ENCODE measurements at places on chromosomes 4 and X. TPM values are rescaled to one million over a fixed set of nuclear protein-coding genes. Genes with fewer than 3 reads are reported as not detected.

GRCh38 chr4:160026721-160027120 lies 923.8 kb downstream of the RAPGEF2 start:
- no peak for DNase-seq
- H3K4me3 ChIP-seq, result no peak overlapping the region
- H3K27ac ChIP-seq, result no peak overlapping the region
- no peaks in the 10 kb centered on the region for H3K36me3 ChIP-seq
- H3K4me1 ChIP-seq, result no peaks in the 10 kb centered on the region
- H3K27me3 ChIP-seq, result no peaks in the 10 kb centered on the region

GRCh38 chrX:54785901-54786300 lies 12.2 kb downstream of the ITIH6 start:
- H3K36me3 ChIP-seq, result no peaks in the 10 kb centered on the region
- no peaks in the 10 kb centered on the region for H3K27me3 ChIP-seq
- no peaks in the 10 kb centered on the region for H3K4me1 ChIP-seq
- DNase-seq, result no peak

IQCM gene
- not detected for total RNA-seq

GRCh38 chr4:47647544-47647943 lies 162.5 kb downstream of the ATP10D start:
- no peaks in the 10 kb centered on the region for H3K4me1 ChIP-seq
- no peaks in the 10 kb centered on the region for H3K27me3 ChIP-seq
- no peak overlapping the region for H3K4me3 ChIP-seq
- H3K36me3 ChIP-seq, result no peaks in the 10 kb centered on the region

LONRF3 gene
- total RNA-seq, result 19.9 TPM

DNA sequence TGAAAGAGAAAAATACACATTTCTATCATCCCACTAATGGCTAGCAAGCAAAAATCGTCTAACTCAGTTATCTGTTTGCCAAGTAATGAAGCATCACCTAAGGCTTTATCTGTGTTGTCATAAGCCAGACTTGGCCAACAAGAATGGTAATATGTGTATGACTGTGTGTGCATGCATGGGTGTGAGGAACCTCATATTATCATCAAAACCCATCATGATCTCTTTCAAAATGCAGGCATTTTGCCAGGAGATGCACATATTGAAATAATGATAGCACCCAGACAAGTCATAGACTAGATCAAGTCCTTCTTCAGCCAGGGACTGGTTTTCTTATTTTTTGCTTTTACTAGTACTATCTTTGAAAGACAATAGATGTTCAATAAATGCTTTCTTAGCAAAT lies 172.5 kb upstream of the FMR1 start:
- H3K27ac ChIP-seq, result no peak overlapping the region
- no peaks in the 10 kb centered on the region for H3K36me3 ChIP-seq
- no peak for DNase-seq
- no peaks in the 10 kb centered on the region for H3K4me1 ChIP-seq
- H3K27me3 ChIP-seq, result no peaks in the 10 kb centered on the region

- H3K4me1 ChIP-seq, result no peaks in the 10 kb centered on the region
- H3K27ac ChIP-seq, result no peak overlapping the region
These were observed 280.0 kb upstream of the PCDH18 start for GRCh38 chr4:137812258-137812657.

PAGE1 gene
- not detected for total RNA-seq

DNA sequence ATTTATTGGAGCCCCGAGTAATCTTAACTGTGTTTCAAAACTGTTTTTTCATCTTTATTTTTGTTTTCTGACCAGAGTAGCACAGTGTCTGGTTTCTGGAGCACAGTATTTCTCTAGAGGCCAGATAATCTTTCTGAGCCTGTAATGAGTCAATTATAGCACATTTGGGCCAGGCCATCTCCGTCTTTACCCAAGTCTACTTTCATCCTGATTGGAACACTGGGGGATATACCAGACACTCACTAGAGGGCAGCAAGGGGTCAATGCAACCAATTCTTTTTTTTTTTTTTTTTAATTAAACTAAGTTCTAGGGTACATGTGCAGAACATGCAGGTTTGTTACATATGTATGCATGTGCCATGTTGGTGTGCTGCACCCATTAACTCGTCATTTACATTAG lies 282.0 kb downstream of the ARHGAP24 start:
- H3K27ac ChIP-seq, result no peak overlapping the region
- H3K4me1 ChIP-seq, result peaks cover 14% of the 10 kb centered on the region
- no peaks in the 10 kb centered on the region for H3K27me3 ChIP-seq
- no peaks in the 10 kb centered on the region for H3K36me3 ChIP-seq
- DNase-seq, result no peak

DNA sequence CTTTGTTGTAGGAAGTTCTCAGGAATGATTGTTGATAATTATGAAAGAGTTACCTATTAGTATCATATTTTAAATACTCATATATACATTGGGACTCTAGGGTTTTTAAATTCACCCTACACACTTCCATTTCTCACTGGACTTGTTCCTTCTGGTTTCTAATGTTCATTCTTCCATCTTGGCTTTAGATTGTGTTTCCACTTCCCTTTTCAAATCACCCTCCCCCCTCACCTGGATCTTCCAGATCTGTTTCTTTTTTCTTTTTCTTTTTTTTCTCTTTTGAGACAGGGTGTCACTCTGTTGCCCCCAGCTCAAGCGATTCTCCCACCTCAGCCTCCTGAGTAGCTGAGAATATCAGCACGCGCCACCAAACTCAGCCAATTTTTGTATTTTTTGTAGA lies 6.7 kb upstream of the KIT start:
- no peak overlapping the region for H3K4me3 ChIP-seq
- no peak overlapping the region for H3K27ac ChIP-seq
- H3K36me3 ChIP-seq, result no peaks in the 10 kb centered on the region
- H3K27me3 ChIP-seq, result no peaks in the 10 kb centered on the region

COL25A1 gene
- 3.7 TPM for total RNA-seq

DNA sequence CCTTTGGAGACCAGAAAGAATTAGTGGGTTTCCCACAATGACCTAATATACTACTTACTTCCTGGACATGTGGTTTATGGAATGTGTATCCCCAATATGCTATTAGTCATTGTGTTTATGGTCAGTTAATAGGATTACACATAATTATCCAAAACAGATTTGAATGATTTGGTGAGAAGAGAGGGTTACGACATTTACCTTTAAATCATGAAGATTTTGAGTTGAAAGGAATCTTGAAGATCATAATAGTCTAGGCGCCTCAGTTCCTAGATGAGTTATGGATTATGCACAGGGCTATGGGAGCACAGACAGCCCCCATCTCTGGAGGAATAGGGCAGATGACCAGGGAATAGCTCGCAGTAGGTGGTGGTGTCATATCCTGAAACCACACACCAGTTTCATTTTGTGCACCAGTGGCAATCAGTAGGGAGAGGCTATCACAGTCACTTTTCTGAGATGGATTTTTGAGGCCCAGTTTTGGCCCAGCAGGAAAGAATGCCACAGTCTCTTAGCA lies 61.3 kb downstream of the SEPTIN11 start:
- H3K4me1 ChIP-seq, result peaks cover 50% of the 10 kb centered on the region
- H3K4me3 ChIP-seq, result no peak overlapping the region
- DNase-seq, result no peak
- H3K36me3 ChIP-seq, result peaks cover 21% of the 10 kb centered on the region

RIPPLY1 gene
- not detected for total RNA-seq

DNA sequence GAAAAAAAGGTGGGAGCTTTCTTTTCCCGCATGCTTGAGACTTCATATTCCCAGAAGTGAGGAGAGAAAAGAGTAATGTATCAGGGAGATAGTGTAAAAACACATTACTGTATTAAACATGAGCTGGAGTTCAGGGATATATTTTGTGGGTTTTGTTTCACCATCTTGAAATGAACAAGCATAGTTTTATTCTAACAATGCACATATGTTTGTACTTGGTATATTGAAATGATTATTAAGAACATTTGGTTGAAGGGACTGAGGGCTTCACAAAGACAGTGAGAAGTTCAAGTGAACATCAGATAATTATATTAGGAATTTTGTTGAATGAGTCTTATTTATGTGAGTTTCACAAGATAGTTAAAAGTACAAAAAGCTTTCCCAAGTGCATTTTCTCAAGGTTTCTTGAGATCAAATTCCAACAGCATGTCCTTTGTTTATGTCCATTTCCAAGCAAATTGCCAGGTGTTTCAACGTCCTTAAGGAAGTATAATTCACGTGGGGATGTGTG lies 368.8 kb downstream of the ANKRD50 start:
- H3K27ac ChIP-seq, result no peak overlapping the region
- H3K4me3 ChIP-seq, result no peak overlapping the region
- DNase-seq, result no peak
- no peaks in the 10 kb centered on the region for H3K4me1 ChIP-seq
- no peaks in the 10 kb centered on the region for H3K27me3 ChIP-seq

- peaks cover 21% of the 10 kb centered on the region for H3K4me1 ChIP-seq
- H3K4me3 ChIP-seq, result no peak overlapping the region
- H3K27ac ChIP-seq, result no peak overlapping the region
- H3K27me3 ChIP-seq, result no peaks in the 10 kb centered on the region
- peaks cover 15% of the 10 kb centered on the region for H3K36me3 ChIP-seq
- no peak for DNase-seq
These were observed 114.4 kb downstream of the WDFY3 start for GRCh38 chr4:84852081-84852480.

- H3K27me3 ChIP-seq, result no peaks in the 10 kb centered on the region
- no peak overlapping the region for H3K27ac ChIP-seq
- no peak for DNase-seq
- no peaks in the 10 kb centered on the region for H3K36me3 ChIP-seq
- H3K4me3 ChIP-seq, result no peak overlapping the region
- H3K4me1 ChIP-seq, result no peaks in the 10 kb centered on the region
These were observed 134.7 kb downstream of the F11 start for GRCh38 chr4:186400676-186401075.

DCLK2 gene
- total RNA-seq, result 22.5 TPM

PCDH18 gene
- 62.1 TPM for total RNA-seq

DNA sequence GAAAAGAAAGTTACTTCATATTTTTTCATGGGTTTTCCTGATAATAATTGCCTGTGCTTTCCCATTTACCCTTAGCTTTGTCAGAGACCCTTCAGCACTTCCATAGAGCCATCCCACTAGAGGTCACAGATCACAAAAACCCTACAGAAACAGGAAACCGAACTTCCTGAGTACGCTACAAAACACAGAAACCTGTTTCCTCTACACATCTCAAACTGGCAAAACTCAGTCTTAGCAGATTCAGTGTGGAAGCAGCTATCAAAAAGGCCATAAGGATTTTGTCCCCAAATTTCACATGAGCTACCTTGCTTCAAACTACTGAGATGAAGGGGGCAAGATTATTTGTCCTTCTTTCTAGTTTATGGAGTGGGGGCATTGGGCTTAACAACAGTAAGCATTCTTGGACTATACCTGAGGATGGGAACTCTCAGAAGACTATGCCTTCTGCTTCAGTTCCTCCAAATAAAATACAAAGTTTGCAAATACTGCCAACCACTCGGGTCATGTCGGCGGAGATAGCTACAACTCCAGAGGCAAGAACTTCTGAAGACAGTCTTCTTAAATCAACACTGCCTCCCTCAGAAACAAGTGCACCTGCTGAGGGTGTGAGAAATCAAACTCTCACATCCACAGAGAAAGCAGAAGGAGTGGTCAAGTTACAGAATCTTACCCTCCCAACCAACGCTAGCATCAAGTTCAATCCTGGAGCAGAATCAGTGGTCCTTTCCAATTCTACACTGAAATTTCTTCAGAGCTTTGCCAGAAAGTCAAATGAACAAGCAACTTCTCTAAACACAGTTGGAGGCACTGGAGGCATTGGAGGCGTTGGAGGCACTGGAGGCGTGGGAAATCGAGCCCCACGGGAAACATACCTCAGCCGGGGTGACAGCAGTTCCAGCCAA lies at the start of gene MMRN1:
Gene MMRN1 (plus strand): TSS at position 206 of the 902 bp plus-strand sequence. CDS start 118 bp downstream, at position 324.
- H3K27me3 ChIP-seq, result no peaks in the 10 kb centered on the region
- no peaks in the 10 kb centered on the region for H3K4me1 ChIP-seq
- no peak within 1 kb of the TSS for H3K27ac ChIP-seq
- H3K4me3 ChIP-seq, result no peak within 1 kb of the TSS
- no peak for DNase-seq

FAM90A26 gene
- not detected for total RNA-seq

GRCh38 chr4:18366892-18367291 lies 345.3 kb upstream of the LCORL start:
- DNase-seq, result no peak
- H3K4me1 ChIP-seq, result no peaks in the 10 kb centered on the region
- H3K27me3 ChIP-seq, result no peaks in the 10 kb centered on the region
- no peak overlapping the region for H3K27ac ChIP-seq

DNA sequence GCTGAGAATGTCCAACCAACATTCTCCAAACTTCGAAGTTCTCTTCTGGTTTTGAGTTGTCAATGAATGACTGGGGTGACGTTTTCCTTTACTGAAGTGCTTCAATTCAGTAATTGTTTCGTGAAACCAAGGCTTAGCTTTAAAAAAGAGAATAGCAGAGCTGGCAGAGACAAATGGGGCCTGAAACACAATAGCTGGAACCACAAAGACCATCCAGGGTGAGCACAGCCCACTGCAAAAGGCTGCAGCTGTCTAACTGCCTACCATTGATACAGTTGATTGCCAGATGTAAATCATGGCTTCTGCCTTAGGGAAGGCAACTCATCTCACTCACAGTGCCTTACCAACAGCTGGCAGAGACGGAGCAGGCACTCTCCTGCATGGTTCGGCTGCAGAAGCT lies 78.7 kb upstream of the ZNF518B start:
- no peaks in the 10 kb centered on the region for H3K4me1 ChIP-seq
- DNase-seq, result no peak
- no peaks in the 10 kb centered on the region for H3K36me3 ChIP-seq

Measured in esophagus muscularis mucosa (tissue), 4 donors.